RPMI8226 (cell line): ENCODE measurements at places on chromosomes 6 and 20.
A peak's percentile ranks its signal among the peaks of the same experiment; 100 is the strongest.

DNA sequence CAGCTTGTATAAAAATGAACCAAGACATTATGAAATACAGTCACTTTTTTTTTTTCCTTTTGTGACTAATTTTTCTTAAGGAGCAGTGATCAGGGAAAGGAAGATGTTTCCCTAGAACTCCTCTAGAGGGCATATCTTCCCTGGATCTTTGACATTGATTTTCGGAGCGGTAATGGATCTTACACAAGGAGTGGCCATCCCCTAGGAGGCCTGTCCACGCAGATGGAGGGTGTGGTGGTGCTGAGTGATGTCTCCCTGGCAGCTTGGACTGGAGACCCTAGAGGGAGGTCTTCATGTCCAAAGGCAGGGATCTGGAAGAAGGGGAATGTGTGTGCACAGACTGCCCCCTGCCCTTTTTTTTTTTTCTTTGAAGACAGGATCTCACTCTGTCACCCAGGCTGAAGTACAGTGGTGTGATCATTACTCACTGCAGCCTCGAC is 7.0 kb upstream of the KIFC1 start:
- no peak for DNase-seq

GRCh38 chr6:160063771-160064413 is 57.7 kb upstream of the SLC22A1 start:
- no peak for DNase-seq

DNA sequence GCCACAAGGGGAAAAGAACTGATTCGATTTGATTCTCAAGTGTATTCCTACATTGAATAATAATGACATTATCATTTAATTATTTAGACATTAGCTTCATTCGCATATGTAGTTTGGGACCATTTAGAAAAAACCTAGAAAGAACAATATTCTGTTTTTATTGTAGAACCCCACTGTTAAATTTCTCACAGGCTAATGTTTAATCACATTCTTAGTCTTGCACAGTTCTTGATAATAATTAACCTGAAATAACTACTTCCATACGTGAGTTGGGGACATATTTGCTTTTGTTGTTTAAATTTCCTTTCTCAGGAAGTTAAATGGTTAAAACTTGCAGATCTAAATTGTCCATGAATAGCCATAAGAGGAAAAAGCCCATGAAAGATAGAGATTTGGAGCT is 275.2 kb downstream of the TFAP2B start:
- no peak for DNase-seq

- DNase-seq: peak; percentile 41
These were observed 95.1 kb upstream of the OLIG3 start for GRCh38 chr6:137589067-137589848.

DNA sequence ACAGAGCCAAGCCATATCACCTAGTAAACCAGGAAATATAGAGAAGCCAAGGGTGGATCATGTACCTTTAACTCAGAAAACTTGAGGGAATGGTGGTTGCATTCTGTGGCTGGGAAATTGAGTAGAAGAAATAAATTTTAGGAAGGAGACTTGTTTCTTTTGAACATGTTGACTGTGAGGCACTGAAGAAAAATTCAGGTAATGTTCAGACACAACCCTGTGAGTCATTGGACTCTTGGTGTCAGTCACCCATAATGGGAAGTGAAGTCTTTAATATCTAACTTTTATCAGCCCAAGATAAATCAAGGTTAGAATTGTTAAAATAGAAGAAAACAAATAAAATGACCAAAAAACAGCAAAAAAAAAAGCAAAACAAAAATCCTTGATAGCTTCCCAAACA is 98.8 kb upstream of the GRIK2 start:
- DNase-seq: no peak

- DNase-seq: no peak
These were observed 85.7 kb downstream of the MRAP2 start for GRCh38 chr6:84119277-84119676.

DNA sequence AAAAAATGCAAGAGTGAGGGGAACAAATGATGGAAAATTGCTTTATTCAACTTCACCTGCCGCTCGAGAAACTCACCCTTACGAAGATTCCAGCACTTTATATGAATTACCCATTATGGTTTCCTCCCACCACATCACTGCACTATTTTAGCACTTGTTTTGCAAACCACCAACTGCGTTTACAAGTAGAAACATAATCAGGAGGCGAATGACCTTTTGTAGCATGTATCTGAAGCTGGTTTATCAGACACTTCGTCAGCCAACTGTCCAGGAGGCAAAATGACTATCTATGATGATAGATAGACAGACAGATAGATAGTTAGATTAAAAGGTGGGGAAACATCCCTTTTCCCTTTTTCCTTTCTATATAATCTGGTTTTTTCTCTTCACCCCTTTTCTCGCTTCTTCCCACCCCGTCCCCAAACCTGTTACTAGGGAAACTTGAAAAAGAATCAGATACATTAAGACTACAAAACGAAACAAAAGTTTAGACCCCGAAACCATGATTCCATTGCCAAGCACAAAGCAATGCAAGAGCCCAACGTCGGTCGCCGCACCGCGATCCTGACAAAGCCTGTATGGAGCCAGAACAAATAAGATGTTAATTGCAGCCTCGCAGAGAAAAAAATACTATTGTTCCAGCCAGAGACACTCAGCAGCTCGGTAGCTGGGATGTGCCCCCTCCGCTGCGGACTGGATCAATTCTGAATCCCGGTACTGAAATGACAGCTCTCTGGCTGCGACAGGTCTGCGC is 933 bp upstream of the ADGRB3 start:
- no peak for DNase-seq

DNA sequence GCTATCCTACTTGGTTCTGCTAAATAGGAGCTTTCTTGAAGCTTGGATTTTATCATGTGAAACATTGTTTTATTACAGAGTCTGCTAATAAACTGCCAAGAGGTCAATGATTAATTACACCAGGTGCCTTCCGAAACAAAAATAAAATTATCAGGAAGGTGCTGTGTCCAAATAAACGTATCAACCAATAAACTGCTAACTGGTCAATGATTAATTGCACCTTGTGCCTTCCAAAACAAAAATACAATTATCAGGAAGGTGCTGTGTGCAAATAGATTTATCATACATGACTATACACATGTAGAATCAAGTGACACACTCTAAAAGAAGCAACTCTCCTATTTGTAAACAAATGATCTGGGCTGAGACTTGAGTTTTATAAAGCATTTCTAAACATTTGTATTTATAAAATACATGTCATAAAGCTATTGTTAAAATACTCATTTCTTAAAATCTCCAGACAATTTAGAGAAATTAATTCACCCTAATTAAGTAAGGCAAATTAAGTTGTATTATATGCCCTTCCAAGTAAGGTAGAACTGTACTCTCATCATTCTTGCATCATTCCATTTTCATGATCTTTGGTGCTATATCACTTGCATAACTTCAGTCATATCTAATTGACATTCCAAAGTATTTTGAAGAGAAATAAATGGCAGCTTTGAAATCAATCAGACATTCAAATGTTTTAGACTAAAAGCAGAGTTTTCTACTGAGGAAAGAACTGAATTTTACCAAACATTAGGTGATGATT is 26.8 kb downstream of the SPTLC3 start:
- no peak for DNase-seq
